ENCODE measurements at places on chromosomes 16 and 17.

- DNase-seq, result no peak
These were observed 222.0 kb downstream of the HS3ST3B1 start for GRCh38 chr17:14522795-14523387.

- DNase-seq, result no peak
These were observed 146.5 kb upstream of the CDH11 start for GRCh38 chr16:65268331-65268730.

DNA sequence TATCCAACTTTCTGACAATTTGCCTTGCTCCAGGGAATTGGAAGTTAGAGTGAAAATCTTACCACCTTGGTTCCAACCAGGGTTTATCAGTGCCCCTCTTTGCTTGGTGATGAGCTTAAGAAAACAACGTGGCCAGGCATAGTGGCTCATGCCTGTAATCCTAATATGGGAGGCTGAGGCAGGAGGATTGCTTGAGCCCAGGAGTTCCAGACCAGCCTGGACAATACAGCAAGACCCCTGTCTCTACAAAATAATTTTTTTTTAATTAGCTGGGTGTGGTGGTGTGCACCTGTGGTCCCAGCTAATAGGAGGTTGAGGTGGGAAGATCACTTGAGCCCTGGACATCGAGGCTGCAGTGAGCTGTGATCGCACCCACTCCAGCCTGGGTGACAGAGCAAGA lies 21.4 kb downstream of the SLC7A6 start:
- DNase-seq, result no peak

DNA sequence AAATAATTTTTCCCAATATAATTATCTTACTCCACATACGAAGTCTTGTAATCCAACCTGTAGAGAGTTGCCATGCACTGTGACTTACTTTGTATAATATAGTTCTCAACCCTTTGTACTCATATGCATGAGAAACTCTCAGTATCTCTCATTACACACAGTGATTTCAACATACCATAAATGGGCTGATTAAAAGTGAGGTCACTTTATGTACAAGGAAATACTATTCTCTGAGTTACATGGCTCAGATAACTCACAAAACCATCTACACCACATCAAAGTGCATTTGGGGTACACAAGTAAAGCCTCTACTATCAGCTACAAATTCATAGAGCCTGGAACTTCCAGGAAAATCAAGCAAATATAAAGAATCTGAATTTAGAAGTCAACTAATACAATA lies 27.9 kb downstream of the SLFN12 start:
- DNase-seq, result no peak

DNA sequence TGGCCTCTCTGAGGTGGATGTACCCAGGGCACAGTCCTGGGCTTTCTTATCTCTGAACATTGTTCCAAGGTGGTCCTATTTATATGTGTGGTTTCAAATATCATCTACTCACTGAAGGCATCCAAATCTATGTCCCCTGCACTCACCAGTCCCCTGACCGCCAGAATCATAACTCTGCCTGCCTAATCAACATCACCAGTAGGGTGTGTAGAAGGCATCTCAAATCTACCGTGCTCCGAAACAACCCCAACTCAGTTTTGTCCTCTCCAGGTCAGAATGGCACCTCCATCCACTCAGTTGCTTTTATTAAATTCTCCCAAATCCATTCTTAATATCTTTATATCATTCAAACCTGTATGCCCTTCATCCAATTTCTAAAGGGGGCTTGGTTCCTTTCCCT lies 536.3 kb downstream of the GRIN2A start:
- no peak for DNase-seq

DNA sequence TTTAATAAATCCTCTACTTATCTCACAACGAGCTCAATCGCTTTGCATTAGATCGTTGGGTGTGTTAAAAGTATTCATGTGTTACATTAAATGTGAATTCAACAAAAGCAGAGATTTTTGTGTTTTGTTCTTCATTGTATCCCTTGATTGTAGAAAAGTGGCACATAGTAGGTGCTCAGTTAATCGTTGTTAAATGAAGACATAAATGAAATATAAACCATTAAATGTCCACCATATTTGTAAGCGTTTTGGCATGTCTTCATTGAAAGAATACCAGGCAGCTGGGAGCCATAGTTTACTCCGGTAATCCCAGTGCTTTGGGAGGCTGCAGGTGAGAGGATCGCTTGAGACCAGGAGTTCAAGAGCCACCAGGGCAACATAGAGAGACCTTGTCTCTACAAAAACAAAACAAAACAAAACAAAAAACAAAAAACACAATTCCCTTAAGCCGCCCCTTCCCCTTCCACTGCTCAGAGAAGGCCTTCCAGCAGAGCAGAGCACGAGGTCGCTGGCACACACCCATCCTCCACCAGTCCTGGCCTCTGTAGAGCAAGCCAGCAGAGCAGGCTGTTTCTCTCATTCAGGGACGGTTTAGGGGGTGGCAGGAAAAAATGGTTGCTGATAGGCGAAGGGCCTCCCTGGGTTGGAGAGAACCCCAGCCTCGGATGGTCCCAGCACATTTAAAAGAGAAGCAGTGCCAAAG lies 673 bp upstream of the CHD9 start:
- DNase-seq, result no peak

- no peak for DNase-seq
These were observed 29.3 kb downstream of the CEP295NL start for GRCh38 chr17:78873519-78874340.

- DNase-seq, result no peak
These were observed 44.7 kb downstream of the IRF8 start for GRCh38 chr16:85943711-85944110.

GRCh38 chr16:56898847-56899246 lies 33.1 kb upstream of the HERPUD1 start:
- no peak for DNase-seq

DNA sequence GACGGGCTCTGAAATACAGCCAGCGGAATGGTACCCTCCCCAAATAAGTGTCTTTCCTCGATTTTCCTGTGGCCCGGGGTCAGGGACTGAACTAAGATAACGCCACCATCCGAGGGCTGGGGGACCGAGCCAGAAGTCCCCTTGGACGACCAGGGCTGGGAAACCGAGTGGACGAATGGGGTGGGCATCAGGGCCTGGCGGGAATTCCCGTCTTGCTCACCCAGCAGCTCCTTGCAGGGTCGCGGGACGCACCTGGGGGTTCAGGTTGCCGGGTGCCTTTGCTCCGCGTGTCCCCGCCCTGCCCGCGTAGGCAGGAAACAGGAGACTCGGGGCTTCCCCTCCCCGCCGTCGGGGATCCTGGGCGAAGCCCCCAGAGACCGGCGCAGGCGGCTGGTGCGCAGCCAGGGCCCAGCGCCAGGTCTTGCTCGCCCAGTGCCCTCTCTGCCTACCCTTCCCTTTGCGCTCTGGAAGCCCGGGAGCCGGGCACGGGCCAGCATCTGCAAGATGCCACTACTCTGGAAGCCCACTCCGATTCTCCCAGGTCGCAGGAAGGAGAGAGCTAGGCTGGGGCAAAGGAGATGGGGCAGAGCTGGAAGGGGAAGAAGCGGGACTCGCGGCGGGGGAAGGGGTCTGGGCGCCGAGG lies 665 bp upstream of the GRIN2C start:
- no peak for DNase-seq

- no peak for DNase-seq
These were observed 276.9 kb downstream of the SHISA9 start for GRCh38 chr16:13178318-13178717.

Data from effector CD4-positive, alpha-beta T cell (primary cell).